ENCODE measurements at places on chromosomes 3 and 15. TPM values are rescaled to one million over a fixed set of nuclear protein-coding genes. Genes with fewer than 3 reads are reported as not detected.

The SERPINI1 gene
- 2.2 TPM for total RNA-seq

The IL17RD gene
- total RNA-seq: 1.1 TPM

The FANCD2 gene
- 8.4 TPM for total RNA-seq

The SCN11A gene
- total RNA-seq: not detected

The GPR171 gene
- not detected for total RNA-seq

The PLA2G4B gene
- total RNA-seq: 1.7 TPM

The IL20RB gene
- total RNA-seq: 175 TPM

The CKMT1A gene
- 89.3 TPM for total RNA-seq

The ANKUB1 gene
- total RNA-seq: 0.31 TPM

The ITGB5 gene
- total RNA-seq: 92.5 TPM

The GPR149 gene
- total RNA-seq: not detected

The HEMK1 gene
- 19.5 TPM for total RNA-seq

The RTP3 gene
- not detected for total RNA-seq

The SNTN gene
- not detected for total RNA-seq

The OCA2 gene
- total RNA-seq: not detected

The PSTPIP1 gene
- total RNA-seq: 4.6 TPM

The EBLN2 gene
- 1.0 TPM for total RNA-seq

The NR1I2 gene
- 0.08 TPM for total RNA-seq

The ATP6V1A gene
- total RNA-seq: 38.8 TPM

The KBTBD13 gene
- total RNA-seq: not detected

The ZKSCAN7 gene
- 6.4 TPM for total RNA-seq

The CILP gene
- not detected for total RNA-seq

The VGLL3 gene
- 0.65 TPM for total RNA-seq

The CD96 gene
- total RNA-seq: 0.08 TPM

The TIGIT gene
- total RNA-seq: not detected

The SERPINI2 gene
- total RNA-seq: not detected

The CBLB gene
- 6.8 TPM for total RNA-seq

The PRR20G gene
- total RNA-seq: not detected

The ADAMTS17 gene
- 0.86 TPM for total RNA-seq

The ARGFX gene
- not detected for total RNA-seq

The THRB gene
- 0.84 TPM for total RNA-seq

The ITGA11 gene
- 0.08 TPM for total RNA-seq

The EIF4G1 gene
- 487 TPM for total RNA-seq

The DAZL gene
- not detected for total RNA-seq

The AADACL2 gene
- not detected for total RNA-seq

Data from hair follicular keratinocyte (primary cell).